ENCODE measurements at places on chromosomes 16 and 17.

- DNase-seq: no peak
These were observed 159.5 kb downstream of the CCDC182 start for GRCh38 chr17:57585341-57586195.

DNA sequence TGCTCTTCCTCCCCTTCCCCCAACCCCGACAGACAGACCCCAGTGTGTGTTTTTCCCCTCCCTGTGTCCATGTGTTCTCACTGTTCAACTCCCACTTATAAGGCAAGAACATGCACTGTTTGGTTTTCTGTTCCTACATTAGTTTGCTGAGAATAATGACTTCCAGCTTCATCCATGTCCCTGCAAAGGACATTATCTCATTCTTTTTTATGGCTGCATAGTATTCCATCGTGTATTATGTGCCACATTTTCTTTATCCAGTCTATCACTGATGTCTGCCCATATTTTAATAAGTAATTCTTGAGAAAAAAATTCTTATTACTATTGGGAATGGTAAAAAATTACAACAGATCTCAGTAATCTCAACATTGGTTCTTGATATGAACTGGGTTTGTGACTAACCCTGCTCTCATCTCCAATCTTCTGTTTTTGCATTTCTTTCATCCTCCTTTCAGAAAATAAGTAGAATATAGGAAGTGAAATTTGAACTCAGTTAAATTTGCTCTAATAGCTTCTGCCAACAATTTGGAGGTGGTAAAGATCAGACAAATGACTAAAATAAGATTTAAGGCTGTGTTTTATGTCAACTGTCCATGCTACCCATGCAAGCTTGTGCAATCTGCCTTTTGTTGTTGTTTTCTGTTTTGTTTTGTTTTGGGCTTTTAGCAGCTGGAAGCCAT, 11.1 kb downstream of the MARF1 start:
- no peak for DNase-seq

DNA sequence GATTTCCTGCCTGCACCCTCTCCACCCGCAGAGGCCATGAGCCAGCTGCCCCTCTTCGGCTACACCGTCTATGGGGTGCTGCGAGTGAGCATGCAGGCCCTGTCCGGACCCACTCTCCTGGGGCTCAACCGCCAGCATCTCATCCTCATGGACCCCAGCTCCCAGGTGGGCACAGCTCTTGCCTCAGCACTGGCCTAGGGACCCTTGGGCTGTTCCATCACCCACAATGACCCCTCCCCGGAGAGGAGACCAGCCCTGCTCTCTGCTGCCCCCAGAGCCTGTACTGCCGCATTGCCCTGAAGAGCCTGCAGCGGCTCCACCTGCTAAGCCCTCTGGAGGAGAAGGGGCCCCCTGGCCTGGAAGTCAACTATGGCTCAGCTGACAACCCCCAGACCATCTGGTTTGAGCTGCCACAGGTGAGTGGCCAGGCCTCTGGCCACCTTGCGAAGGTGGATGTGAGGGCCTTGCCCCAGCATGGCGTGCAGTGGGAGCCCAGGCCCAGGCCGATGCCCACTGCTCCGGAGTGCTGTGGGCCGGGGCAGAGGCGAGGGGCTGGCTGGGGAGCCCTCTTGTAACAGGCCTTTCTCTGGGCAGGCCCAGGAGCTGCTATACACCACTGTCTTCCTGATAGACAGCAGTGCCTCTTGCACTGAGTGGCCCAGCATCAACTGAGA, 7.3 kb upstream of the SMIM5 start:
- peak; percentile 61 for DNase-seq

GRCh38 chr17:72056155-72056554, 64.7 kb upstream of the SOX9 start:
- DNase-seq: no peak

DNA sequence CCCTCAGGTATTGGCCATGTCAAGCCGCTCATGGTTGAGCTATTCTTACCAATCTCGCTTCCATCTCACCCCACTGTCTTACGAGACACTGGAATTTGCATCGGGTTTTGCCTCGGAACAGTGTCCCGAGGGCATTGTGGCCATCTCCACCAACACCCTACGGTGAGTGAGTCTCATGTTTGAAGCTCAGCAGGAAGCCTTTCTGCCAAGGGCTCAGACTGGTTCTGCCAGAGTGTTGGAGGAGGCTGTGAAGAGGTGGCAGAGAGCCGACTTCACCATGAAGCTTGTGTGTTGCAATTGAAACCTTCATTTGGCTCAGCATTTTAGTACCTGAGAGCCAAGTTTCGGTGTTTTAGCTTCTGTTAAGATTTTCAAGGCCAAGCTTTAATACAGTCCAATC, 38.0 kb downstream of the SF3B3 start:
- no peak for DNase-seq

GRCh38 chr17:27380551-27380950, 75.7 kb upstream of the KSR1 start:
- no peak for DNase-seq

GRCh38 chr16:19289811-19290485, 4.4 kb downstream of the CLEC19A start:
- no peak for DNase-seq

- no peak for DNase-seq
These were observed 85.7 kb downstream of the NCOR1 start for GRCh38 chr17:16129441-16130205.

DNA sequence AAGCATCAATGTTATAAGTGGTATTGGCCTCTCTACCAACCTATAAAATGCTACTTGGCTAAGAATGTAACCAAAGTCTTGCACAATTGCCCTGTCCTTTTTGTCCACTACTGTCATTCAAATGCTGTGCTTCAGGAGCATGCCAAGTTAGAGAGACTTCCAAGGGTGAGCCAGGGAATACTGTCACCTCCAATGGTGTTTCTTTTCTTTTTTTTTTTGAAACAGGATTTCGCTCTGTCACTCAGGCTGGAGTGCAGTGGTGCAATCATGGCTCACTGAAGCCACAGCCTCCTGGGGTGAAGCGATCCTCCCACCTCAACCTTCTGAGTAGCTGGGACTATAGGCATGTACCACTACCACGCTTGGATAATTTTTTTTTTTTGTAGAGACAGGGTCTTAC, 43.7 kb upstream of the ERN1 start:
- DNase-seq: no peak

- no peak for DNase-seq
These were observed 7.6 kb downstream of the CYB5B start for GRCh38 chr16:69431948-69432468.

DNA sequence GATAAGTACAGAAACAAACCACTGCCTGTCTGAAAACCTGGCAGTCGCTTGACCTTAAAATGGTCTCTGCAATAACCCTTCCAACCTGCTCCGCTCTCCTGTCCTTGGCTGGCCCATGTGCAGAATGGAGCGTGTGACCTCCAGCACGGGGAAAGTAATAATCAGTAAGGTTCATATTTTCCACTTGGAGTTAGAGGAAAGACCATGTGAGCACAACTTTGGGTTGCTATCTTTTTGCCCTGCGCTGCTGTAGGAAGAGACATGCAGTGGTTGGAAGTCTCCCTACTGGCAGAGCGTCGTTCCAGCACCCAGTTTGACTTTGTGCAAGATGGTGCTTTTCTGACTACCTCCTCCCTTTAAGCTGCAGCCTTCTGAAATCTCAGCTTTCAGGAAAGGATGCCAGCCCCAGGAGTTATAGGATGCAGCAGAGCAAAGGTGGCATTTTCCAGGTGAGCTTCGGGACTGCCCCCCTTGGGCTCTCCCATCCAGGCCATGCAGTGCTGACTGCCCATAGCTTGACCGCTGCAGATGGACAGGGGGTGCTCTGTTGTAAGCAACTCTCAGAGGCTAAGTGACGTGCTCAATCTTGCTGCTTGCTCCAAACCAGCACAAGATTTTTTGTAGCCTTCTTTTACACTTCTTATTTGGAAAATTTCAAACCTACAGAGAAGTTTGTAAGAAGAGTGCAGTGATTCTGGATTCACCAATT, 110.7 kb upstream of the NOL11 start:
- no peak for DNase-seq

DNA sequence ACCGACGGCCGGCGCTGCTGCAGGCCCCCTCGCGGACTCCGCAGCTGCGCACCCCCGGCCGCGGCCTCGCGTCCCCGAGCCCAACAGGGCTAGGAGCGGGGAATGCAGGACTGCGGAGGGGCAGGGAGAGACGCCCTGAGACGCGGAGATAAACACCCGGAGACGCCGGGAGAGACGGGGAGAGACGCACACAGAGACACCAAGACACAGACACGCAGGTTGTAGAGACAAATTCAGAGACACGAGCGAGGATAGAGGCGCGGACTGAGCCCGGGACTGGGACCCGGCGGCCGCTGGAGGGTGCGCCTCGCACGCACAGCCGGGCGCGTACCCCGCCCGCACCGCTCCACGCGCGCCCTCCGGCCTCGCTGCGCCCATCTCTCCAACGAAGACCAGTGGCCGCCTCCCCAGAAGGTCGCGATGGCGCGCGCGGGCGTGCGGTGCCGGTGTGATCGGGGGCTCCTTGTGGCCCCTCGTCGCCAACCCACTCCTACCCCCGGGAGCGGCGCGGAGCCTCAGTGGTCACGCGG, 902 bp downstream of the STAC2 start:
- no peak for DNase-seq

GRCh38 chr17:4167786-4168185, 24.8 kb downstream of the CYB5D2 start:
- DNase-seq: no peak

DNA sequence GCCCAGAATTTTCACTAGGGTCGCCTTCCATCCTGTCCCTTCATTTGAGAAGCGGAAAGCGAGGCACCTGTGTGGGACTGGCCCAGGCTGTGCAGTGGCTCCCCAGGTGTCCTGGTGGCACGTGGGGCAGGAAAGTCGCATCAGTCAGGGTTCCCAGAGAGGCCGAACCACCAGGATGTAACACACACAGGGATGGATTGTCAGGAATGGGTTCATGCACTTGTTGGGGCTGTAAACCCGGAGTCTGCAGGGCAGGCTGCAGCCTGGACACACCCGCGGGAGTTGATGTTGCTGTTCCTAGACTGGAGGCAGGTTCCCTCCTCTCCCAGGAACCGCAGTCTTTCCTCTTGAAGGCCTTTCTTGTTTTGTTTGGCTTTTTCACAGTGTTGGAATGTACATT, 30.7 kb upstream of the RPTOR start:
- peak; percentile 60 for DNase-seq

- DNase-seq: peak; percentile 92
These were observed 3.0 kb upstream of the BCAR1 start for GRCh38 chr16:75254359-75254837.

DNA sequence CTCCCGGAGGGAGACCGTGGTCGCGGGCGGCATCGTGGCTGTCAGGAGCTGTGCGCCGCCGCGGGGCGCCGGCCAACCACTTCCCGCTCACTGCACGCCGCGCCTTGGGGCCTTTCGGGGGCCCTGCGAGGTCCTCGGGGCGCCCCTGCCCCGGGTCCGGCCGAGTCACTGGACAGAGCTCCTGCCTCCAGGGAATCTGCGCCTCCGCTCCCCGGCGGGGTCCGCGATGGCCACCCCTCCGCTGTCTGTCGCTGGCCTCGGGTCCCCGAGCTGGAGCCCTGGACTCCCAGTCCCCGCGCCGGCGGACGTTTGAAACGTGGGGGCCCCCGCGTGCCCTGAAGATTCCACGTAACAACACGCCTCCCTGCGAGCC, at the start of gene QRICH2:
QRICH2 (minus strand) TSS at position 311 of the 373 bp plus-strand sequence; CDS start at position 33, 278 bp downstream.
- DNase-seq: no peak

DNA sequence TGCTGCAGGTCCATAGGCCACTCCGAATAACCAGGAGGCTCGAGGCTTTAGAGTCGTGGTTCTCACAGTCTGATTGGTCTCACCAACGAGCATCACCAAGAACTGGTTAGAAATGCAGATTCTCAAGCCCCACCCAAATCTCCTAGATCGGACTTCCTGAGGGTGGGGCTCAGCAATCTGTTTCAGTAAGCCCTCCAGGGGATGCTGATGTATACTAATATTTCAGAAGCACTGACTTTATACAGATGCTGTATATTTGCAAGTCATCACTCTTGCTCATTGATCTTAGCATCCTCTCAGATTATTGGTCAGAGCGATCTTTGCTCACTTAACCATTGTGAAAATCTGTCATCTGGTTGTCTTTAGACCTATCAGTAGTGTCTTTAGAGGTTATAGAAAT, 4.4 kb upstream of the VAC14 start:
- DNase-seq: no peak

DNA sequence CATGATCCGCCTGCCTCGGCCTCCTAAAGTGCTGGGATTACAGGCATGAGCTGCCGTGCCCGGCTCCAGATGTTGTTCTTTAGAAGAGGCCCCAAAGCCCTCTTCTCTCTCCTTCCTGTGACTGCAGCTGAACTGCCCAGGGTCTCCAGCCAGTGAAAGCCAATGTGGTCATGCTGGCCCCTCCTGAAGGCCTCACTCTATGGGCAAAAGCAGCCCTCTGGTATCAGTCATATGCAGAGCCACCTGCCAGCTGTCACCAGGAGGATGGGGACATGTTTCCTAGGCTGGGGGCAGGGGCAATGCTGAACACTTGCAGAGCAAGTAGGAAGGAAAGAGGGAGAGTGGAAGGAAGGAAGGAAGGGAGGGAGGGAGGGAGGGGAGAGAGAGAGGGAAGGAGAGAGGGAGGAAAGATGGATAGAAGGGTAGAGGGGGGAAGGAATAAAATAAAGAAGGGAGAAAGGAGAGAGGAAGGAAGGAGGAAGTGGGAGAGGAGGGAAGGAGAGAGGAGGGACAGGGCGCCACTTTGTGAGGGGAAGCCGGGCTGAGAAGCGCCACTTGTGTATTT, 36.0 kb downstream of the SOCS3 start:
- DNase-seq: no peak

- no peak for DNase-seq
These were observed 3.3 kb downstream of the ATPAF2 start for GRCh38 chr17:18035704-18036103.

GRCh38 chr16:2195322-2196161, 863 bp downstream of the CASKIN1 start:
- DNase-seq: no peak

DNA sequence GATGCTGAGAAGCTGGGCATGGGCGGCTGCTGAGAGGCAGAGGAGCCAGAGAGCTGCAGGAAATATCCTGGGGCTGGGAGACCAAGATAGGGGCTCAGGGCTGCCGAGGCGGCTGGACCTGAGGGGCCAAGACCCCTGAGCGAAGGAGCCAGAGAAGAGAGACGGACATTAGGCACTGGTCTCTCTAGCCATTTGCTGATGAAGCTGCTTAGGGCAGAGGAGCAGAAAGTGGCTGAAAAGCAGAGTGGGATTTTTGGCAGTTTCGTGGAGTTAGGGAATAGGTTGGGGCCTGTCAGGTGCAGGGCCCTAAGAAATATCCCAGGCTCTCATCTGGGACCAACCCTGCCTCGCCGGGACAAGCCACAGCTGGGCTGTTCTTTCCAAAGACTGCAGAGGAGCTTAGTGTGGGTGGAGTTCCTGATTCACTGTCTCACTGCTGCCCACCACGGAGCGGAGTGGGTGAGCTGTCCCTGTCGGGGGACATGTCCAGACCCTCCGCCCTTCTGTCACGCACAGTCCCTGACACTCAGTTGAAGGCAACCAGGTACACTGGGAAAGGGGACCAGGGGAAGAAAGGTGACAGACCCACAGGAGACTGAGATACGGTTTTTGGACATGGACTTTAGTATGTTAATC, 11.3 kb upstream of the DNASE1 start:
- DNase-seq: peak; percentile 6

- DNase-seq: peak; percentile 29
These were observed 1.6 kb upstream of the MRPL58 start for GRCh38 chr17:75010683-75011400.

- DNase-seq: no peak
These were observed 11.2 kb downstream of the PPY start for GRCh38 chr17:43931062-43931571.

Measured in AG20443 (cell line).